ENCODE measurements at places on chromosomes 16 and 17.
A peak's percentile ranks its signal among the peaks of the same experiment; 100 is the strongest.

DNA sequence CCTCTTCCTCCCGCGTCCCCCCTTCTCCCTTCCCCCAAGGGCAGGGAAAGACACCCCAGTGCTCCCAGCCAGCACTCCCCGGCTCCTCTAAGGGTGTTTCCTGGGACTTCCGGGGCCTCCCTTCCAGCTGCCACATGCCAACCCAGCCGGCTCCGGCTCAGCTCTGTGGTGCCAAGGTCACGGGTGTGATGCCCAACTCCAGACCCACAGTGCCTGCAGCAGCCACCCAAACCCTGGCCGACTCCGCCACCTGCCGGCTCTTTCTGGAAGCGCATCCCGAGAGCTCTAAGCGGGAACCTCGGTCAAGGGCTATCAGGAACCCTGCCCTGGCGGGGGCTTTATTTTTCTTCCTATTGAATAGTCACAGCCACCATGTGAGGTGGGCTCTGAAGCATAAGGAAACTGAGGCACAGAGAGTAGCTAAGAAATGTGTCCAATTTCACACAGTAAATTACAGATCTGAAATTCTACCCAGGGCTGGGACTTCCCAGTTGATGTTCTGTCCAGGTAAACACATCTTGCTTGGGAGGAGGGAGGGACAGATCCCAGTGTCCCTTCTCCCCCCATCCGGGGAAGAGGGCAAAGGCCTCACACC is 3.3 kb upstream of the PPP1R1B start:
- DNase-seq = peak; percentile 88

- DNase-seq = no peak
These were observed 885 bp upstream of the SLFN13 start for GRCh38 chr17:35449371-35449931.

DNA sequence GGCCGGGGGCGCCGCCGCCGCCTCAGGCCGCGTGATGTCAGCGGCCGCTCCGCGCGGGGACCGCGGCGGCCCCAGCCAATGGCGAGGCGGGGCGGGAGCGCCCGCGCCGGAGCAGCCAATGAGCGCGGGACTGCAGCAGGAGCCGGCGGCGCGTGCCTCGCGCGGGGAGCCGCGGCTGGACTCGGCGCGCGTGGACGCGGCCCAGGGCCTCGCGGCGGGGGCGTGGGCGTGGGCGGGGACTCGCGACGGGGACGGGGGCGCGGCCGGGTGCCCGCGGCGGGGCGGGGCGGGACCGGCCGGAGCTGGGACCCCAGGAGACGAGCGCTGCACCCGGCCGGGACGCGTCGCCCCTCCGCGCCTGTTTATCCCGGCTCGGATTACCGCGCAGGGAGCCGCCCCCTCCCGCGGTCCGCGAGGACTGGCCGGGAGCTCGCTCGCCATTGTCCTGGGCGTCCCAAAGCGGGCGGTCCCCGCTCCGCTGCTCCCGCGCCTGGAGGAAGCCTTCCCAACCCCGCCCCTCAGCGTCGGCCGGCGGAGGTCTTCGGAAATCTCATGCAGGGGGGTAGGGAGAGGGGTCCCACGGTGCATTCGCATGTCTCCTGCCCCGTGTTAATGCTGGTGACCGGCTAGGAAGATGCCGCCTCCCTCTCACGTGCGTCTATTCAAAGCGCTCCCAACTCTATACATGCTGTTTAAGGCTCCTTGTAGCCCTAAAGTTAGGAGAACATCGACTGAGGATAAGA is at the start of gene RNF157:
RNF157 (minus strand) TSS at position 33 of the 743 bp plus-strand sequence. CDS start 253 bp downstream, outside the sequence.
- DNase-seq = peak; percentile 81

DNA sequence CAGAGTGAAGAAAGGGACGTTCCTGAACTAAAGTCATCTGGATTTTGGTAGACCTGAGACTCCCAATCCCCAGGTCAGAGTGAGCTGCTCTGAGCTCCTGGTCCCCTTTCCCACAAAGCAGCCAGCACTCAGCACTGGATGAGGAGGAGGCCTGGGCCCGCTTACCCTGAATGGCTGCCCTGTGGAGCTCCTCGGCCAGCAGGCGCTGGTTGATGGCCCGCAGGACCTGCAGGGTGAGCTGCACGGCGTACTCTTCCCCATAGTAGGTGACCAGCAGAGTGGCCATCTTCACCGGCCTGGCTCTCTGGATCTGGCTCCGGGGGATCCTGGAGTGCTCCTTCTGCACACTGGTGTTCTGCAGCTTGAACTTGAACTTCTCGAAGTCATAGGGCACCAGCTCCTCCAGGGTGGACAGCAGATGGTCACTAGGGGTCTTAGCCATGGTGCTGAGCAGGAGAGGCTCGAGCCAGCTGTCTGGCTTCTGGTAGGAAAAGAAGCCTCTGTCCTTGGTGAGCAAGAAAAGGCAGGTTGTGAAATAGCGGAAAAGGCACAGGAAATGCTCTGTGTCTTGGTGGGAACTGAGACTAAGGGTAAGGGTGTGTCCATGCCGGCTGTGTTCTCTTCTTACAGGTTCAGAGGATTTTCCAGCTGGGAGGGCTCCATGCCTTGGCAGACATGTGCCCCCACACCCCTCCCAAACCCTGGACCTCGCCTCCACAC is at the start of gene MEFV:
MEFV (minus strand) TSS at position 488 of the 720 bp plus-strand sequence; CDS start at position 442, 46 bp downstream.
- no peak for DNase-seq

- DNase-seq = no peak
These were observed 131.2 kb upstream of the CORO6 start for GRCh38 chr17:29753845-29754439.

DNA sequence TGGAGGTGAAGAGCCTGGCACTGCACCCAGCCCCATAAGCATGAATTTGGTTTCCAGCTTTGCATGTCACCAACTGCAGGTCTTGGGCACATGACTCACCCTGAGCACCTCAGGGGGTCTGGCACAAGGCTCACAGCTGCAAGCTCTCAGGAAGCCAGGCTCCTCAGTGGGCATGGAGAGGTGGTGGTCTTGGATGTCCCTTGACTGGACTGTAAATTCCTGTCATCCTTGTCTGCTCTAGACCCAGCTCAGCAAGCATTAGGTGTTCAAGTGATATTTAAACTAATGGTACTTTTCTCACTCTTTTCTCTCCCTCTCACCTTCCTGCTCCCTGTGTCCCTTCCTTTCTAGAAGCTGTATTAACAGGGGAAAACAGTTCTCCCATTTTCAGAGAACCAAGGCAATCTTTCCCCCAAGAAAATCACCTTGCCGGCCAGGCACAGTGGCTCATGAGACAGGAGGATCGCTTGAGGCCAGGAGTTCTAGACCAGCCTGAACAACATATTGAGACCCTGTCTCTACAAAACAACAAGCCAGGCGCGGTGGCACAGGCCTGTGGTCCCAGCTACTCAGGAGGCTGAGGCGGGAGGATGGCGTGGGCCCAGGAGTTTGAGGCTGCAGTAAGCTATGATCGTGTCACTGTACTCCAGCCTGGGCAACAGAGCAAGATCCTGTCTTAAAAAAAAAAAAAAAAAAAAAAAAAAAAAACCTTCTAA is 5.1 kb upstream of the KIFC3 start:
- DNase-seq = no peak

DNA sequence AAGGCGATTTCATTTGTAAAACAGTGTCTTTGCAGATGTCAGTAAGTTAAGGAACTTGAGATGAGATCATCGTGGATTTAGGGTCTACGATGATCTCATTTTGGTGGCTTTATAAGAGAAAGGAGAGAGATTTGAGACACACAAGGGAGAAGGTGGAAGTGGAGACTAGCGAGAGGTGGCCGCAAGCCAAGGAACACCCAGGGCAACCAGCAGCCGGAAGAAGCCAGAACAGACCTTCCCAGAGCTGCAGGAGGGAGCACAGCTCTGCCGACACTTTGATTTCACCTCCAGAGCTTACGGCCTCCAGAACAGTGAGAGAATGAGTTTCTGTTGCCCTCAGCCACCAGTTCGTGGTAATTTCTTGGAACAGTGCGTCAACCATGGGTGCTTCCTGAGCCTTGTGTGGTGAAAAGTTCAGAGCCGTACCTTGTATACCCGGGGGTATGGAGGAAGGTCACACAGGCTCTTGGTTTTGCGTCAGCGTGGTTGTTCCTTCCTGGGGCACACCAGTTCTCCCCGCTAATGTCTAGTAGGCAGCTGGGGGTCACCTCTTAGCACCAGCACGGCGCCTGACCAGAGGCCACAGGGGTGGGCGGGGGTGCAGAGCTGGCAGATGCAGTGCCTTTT is 12.9 kb upstream of the SEC14L1 start:
- no peak for DNase-seq

GRCh38 chr17:30996486-30996885 is 25.6 kb downstream of the RNF135 start:
- no peak for DNase-seq

DNA sequence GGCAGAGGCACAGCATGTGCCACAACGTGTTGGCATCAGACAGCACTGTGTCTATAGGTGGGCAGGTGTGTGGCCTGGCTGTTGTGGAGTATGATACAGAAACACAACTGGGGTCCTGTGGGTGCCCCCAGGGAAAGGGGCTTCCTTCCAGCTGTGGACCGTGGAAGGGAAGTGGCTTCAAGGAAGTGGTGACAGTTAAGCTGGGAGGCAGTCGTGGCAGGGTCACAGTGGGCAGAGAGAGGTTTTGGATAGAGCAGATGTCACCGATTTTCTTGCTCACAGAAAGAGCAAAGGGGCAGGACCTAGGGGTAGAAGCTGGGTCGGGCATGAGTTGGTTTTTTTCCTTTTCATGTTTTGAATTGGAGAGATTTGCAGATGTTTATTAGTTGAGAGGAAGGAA is 11.2 kb upstream of the ORAI3 start:
- DNase-seq = no peak

GRCh38 chr17:80861892-80862291 is 129.7 kb upstream of the CHMP6 start:
- no peak for DNase-seq

GRCh38 chr16:61042737-61043136 is 993.5 kb downstream of the CDH8 start:
- DNase-seq = no peak

DNA sequence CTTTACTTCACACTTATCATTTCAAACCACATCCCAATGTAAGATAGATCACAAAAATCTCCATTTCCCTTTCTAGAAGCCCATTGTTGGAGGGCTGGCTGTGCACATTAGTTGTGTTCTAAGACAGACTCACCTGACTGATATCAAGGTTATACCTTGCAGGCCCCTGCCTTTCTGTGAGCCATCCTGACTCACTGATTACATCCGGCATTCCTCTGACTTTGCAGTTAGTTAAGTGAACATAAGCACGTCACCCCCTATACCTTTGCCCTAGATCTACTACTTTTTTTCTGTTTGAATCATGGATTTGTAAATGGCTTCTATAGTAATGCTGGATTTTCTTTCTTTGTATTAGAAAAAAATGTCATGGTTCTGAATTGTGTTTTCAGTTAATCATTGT is 78.3 kb downstream of the TANGO6 start:
- DNase-seq = no peak

DNA sequence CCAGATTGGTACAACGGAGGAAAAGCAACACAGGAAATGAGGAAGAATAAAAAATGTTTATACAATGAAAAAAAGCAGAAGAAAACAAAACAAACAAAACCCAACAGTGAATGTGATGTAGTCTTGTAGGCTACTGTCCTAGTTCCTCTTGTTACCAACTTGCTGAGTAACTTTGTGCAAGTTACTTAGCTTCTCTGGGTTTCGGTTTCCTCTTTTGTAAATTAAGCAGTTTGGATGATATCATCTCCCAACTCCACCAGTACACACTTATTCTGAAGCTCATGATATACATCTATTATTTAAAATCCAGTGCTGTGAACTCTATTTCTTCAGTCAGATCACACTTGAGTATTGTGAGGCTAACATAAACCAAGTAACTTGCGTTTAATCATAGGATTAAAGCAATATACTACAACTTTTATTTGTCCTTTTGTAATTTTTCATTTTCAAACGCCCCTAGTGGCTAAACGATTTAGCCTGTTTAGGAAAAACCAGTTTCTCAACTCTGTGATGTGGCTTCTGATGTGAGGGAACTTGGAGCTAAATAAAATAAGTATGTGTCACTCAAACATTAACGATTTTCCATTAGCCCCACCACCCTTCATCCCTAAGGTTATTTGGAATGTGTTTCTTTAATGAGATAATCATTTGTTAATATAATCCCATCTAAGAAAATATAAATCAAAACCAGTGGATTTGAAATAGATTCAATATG is 1.4 kb upstream of the UNK start:
- DNase-seq = peak; percentile 61

DNA sequence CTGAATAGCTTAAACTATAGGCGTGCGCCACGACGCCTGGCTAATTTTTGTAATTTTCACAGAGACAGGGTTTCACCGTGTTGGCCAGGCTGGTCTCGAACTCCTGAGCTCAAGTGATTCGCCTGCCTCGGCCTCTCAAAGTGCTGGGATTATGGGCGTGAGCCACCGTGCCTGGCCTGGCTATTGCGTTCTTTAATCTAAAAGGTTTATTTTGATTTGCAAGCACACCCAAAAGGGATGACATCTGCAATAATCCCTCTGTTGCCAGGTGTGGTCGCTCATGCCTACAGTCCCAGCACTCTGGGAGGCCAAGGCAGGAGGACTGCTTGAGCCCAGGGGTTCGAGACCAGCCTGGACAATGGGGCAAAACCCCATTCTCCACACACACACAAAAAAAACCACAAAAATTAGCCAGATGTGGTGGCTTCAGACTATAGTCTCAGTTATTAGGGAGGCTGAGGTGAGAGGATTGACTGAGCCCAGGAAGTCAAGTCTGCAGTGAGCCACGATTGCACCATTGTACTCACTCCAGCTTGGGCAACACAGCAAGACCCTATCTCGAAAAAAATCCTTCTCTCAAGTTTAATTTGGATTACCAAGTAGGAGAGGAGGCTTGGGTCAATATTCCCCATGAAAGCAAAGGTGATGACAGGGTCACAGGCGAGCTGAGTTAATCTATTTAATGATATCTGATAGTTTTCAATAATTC is 144.1 kb downstream of the PARN start:
- no peak for DNase-seq

DNA sequence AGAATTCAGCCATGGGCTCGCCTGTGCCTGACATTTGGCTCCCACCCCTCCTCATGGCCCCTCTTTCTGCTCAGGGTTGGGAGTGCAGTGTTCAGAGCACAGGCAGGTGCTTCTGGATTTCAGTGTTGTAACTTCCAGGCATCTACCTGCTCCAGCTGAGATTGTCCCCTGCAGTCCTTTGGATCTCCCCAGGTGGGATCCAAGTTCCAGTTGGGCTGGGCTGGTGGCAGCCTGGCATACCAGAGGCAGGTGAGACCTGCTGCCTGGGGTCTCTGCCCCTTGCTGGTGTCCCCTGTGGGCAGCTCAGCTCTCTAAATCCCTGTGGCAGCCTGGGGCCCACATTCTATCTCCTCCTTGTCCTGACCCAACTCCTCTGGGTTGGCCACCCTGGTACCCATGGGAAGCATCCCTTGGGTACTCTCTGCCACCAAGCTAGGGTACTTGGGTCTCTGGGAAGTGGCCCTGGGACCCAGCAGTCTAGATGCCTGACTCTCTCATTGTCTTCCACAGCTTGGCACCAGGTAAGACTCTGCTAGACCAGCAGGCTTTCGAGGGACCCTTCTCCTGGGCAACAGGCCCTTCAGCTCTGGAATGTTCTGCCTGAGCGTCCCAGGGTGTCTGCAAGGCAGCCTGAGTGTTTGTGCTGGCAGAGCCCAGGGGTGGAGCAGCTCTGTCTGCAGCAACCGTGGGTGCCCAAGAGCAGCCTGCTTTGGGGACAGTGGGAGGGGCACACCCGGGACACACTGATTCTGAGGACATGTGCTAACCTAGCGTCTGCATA is 42.5 kb downstream of the DNAH17 start:
- DNase-seq = peak; percentile 53

- no peak for DNase-seq
These were observed 618.7 kb downstream of the KCNJ18 start for GRCh38 chr17:22310717-22311686.

All from NCI-H774 (cell line).